CD8-positive, alpha-beta memory T cell (primary cell): ENCODE measurements at places on chromosomes 6 and 20.

- DNase-seq, result no peak
Measured at GRCh38 chr20:62772103-62772611, 24.1 kb upstream of the MRGBP start.

DNA sequence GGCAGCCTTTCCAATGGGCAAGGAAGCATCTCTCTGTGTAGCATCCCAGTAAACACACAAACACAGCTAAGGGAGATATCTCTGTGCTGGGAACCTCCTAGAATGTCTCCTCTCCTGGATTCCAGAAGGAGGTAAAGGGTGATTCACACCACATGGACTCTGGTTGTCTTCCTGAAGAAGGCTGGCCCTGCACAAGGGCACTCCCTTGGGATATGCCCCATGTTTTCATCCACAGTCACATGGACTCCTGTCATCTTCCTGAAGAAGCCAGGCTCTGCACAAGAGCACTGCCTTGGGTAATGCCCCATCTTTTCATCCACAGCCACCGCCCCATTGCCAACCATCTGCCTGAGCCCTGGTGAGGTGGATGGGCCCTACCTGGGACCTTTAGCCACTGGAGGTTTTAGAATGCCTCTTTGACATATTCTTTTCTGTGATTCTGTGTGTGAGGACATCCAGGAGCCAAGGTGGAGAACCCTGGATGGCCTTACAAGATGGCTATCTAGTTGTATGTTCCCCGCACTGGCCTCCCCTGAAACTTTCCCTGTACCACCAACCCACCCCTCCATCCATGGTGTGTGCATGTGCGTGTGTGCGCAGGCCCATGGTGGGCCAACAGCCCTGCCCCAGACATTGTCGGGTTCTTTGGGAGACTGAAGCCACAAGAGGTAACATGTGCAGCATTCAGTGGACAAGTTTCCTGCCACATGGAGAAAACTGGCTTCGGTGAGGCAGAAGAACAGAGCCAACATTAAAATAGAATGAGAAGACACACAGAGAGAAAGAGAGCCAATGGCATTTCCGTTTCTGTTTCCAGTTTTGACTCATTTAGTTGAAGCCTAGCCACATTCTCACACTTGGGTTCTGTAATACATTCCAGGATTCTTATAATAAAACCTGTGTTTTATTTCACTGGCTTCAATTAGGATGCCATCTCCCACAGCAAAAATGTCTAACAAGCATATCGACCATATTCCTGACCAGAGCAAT, 110.2 kb upstream of the CST7 start:
- DNase-seq, result no peak

- DNase-seq, result no peak
Measured at GRCh38 chr20:14189794-14190402, 147.5 kb downstream of the FLRT3 start.

GRCh38 chr6:167932468-167933276, 64.8 kb upstream of the KIF25 start:
- no peak for DNase-seq

GRCh38 chr20:62685781-62686555, 22.7 kb upstream of the NTSR1 start:
- DNase-seq, result no peak

- no peak for DNase-seq
Measured at GRCh38 chr6:80217794-80218193, 111.3 kb downstream of the BCKDHB start.
